H9 (cell line): ENCODE measurements at places on chromosomes 6 and 20.

- no peak for DNase-seq
- H3K27ac ChIP-seq = no peak overlapping the region
- H3K4me1 ChIP-seq = peaks cover 6% of the 10 kb centered on the region; the same call in 1 of the 2 replicates
- H3K36me3 ChIP-seq = no peaks in the 10 kb centered on the region
- no peaks in the 10 kb centered on the region for H3K27me3 ChIP-seq
- H3K4me3 ChIP-seq = no peak overlapping the region
Observed at GRCh38 chr6:147321260-147321659, 117.0 kb downstream of the STXBP5 start.

GRCh38 chr6:163719028-163719742 lies 304.7 kb downstream of the QKI start:
- H3K27ac ChIP-seq = no peak overlapping the region
- H3K4me1 ChIP-seq = no peaks in the 10 kb centered on the region
- DNase-seq = no peak
- no peak overlapping the region for H3K4me3 ChIP-seq
- no peaks in the 10 kb centered on the region for H3K27me3 ChIP-seq

DNA sequence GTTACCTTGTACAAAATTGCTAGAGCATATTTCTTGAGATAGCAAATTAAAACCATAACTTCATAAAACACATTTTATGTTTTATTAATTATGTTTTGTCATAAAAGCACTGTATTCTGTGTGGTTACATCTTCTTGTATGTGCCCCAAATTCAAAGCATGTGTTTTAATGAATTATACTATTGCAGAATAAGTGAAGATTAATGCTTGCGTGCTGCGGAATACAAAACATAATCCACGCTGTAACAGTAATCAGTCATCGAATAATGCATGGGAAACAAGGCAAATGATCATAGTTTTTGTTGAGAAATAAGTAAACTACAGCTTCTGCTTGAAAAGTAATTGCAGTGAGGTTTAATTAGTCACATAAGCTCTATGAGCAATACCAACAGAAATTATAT lies 459.2 kb upstream of the SOX4 start:
- no peak for DNase-seq
- no peaks in the 10 kb centered on the region for H3K36me3 ChIP-seq
- H3K4me1 ChIP-seq = peaks cover 3% of the 10 kb centered on the region
- H3K27me3 ChIP-seq = no peaks in the 10 kb centered on the region

DNA sequence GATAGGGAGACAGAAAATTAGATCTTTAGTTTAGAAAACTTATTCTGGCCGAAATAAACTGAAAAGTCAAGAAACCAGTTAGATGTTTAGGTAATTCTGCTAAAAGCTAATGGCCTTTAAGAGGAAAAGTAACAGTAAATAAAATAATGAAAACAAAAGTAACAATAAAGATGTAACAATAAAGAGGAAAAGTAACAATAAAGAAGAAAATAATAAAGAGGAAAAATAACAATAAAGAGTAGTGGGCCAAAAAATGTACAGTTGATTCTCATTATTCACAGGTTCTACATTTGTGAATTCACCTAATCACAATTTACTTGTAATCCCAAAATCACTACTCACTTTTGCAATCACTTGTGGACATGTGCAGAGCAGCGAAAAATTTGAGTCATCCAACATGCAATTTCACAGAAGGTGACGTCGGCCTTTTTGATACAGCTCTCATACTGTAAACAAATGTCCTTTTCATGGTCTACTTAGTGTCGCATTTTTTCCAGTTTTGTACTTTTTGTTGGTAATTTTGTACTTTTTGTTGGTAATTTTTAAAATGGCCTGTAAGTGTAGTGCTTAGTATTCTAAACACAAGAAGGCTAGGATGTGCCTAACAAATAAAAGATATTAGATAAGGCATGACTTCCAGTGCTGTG lies 24.0 kb downstream of the HBS1L start:
- no peak overlapping the region for H3K4me3 ChIP-seq
- DNase-seq = no peak
- H3K27ac ChIP-seq = no peak overlapping the region
- H3K36me3 ChIP-seq = peaks cover 15% of the 10 kb centered on the region
